ENCODE measurements at places on chromosomes 16 and 17.
A peak's percentile ranks its signal among the peaks of the same experiment; 100 is the strongest.

DNA sequence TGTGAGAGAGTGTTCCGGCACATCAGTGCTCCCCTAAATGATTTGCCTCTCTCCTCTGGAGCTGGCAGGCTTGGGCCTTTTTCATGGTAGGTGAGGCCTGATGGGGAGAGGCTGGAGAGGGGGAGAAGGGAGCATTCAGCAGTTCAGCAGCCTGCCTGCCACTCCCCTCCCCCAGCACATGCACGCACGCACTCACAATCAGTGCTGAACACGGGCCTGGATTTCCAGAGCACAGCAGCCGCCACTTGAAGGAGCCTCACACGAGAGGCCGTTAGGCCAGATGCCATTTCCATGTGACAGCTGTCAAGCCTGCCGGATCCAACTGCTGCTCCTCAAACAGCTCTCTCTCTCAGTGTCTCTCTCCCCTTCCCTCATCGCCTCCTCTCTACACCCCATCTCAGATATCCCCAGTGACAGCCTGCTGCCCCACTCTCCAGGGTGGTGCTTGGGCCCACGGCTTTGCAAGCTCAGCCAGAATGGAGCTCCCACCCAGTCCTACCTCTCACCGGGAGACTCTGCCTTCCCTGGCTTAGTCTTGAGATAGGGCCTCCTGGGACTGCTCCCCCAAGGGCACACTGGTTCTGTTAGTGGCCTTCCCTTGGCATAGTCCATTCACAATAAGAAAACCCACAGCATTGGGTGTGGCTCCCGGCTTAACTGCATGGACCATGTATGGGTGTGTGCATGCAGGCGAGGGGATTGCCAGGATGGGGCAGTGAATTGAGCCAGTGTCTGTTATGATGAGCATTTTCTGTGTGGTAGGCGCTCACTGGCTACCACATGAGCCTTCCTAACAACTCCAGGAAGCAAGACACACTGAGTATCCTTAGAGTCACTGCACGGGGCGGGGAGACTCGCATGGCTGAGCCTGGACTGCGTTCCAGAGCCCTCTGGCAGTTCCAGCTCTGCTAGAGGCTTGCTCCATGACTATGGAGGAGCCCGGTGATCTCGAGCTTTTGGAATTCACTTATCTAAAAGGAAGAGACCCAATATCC is 226.2 kb downstream of the CCDC182 start:
- DNase-seq, result no peak

GRCh38 chr17:16046966-16047365 is 47.3 kb downstream of the TTC19 start:
- no peak for DNase-seq

DNA sequence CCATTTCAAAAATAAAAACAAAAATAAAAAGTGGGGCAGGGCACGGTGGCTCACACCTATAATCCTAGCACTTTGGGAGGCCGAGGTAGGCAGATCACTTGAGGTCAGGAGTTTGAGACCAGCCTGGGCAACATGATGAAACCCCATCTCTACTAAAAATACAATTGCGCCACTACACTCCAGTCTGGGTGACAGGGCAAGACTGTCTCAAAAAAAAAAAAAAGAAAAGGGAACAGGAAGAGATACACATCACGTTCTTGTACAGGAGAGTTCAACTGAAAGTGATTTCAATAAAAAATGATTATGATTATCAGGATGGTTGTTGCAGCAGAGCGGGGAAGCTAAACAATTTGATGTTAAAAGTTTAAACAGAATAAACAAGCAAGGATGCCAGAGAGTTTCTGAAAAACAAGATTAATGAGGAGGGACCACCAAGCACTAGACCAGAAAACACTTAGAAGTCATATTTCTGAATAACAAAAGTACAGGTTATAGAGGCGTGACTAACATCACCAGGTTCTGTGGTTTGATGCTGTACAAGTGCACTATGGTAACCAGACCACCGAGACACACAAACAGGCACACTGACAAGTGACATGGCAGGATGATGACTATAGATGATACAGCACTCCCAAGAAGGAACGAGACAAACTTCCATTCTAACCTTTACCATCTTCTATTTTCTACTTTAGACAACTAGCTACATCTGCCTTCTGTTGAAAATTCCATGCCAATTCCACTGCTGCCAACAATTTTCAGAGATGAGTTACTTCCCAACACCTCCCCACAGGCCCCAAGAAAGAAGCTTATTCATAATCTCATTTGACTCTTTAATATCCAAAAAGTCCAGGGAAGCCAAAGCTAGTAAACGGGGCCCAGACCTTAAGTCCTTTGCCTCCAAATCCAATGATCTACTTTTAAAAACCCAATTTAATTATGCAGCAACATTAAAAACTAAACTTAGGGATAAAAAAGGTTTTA is 11.8 kb downstream of the DNAJA2 start:
- no peak for DNase-seq

DNA sequence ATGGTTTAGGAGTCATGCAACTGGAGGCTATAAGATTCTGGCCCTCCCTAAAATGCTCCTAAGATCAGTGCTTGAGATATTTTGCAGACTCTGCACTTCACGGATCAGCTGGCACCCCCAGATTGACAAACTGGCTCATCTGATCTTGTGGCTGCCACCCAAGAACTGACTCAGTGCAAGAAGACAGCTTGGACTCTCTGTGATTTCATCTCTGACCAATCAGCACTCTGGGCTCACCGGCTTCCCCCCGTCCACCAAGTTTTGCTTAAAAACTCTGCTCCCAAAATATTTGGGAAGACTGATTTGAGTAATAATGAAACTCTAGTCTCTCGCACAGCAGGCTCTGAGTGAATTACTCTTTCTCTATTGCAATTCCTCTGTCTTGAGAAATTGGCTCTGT is 26.3 kb upstream of the CCL2 start:
- no peak for DNase-seq

- peak; percentile 51 for DNase-seq
Measured at GRCh38 chr16:2486645-2487516, 12.0 kb downstream of the TBC1D24 start.

- DNase-seq, result no peak
Measured at GRCh38 chr16:57130950-57131321, 38.6 kb downstream of the CPNE2 start.

DNA sequence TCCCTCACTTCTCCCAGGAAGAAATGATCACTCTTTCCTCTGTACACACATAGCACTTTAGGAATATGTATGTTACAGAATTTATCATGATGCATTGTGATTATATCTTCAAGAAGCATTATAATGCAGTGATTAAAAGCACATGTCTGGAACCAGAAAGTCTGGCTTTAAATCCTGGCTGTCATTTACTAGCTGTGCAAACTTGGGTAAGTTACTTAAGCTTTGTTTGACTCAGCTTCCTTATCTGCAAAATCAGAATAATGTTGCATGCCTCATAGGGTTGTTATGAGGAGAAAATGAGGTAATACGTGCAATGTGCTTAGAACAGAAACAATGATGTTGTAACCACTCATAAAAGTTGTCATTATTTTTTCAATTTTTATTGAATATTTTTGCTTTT is 156.3 kb upstream of the ZKSCAN2 start:
- DNase-seq, result no peak

DNA sequence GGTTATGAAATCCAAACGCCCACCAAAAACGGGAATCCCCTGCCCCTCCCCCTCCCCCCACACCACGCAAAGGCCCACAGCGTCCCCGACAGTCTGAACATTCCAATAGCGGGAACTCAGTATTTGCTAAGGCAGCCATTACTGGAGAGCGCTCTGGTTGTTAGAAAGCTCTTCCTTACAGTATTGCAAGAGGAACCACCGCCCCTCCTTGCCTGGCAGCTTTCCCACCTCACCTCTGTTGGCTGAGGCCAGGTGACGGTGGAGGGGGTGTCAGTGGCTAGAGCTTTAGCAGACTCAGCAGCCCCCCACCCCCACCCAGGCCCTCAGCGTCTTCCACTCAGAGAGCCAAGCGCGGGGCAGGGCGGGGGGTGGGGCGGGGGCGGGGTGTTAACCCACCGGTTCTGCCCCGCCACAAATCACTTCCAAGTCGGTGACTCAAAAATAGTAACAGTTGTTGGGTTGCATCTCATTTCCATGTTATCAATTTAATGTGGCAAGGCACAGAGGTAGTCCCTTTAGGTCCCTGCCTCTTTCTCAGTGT is 2.2 kb upstream of the PLEKHH3 start:
- no peak for DNase-seq

GRCh38 chr16:58733248-58733670 is 857 bp downstream of the GOT2 start:
- no peak for DNase-seq

GRCh38 chr17:8273884-8274444 is 14.5 kb upstream of the RANGRF start:
- DNase-seq, result no peak

- DNase-seq, result no peak
Measured at GRCh38 chr16:77692612-77693011, 29.7 kb upstream of the NUDT7 start.

DNA sequence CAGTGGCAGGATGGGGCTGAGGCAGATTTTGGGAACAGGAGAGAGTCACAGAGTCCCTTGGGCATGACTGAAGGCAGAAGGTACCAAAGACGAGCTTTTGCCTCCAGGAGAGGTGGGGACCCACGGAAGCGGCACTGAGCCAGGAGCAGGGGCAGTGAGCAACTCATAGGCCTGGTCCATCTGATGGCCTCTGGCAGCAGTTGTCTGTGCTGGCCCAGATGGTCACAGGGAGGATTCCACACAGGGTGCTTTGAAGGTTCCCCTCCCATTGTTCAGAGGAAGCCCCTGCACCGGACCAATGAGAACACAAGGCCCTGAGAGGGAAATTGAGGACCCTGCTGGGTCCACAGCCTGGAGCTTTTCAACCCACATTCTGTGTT is 360.3 kb upstream of the TNRC6C start:
- no peak for DNase-seq

DNA sequence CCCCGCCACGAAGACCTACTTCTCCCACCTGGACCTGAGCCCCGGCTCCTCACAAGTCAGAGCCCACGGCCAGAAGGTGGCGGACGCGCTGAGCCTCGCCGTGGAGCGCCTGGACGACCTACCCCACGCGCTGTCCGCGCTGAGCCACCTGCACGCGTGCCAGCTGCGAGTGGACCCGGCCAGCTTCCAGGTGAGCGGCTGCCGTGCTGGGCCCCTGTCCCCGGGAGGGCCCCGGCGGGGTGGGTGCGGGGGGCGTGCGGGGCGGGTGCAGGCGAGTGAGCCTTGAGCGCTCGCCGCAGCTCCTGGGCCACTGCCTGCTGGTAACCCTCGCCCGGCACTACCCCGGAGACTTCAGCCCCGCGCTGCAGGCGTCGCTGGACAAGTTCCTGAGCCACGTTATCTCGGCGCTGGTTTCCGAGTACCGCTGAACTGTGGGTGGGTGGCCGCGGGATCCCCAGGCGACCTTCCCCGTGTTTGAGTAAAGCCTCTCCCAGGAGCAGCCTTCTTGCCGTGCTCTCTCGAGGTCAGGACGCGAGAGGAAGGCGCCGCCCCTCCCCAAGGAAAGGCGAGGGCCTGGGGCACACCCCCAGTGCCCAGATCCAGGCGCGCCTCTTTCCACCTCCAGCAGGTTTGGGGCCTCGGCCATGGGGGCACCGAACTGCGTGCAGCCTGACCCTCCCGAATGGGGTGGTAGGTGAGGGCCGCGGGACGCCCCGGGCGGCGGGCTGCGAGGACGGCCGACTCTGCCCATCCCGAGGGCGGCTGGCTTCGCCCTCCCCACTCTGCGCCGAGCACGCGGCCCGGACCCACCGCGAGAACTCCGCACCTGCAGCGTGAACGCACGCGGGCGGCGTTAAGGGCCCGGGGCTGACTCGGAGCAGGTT is 664 bp downstream of the HBQ1 start:
- DNase-seq, result peak; percentile 15

GRCh38 chr16:84751241-84751640 is 51.4 kb downstream of the USP10 start:
- no peak for DNase-seq

DNA sequence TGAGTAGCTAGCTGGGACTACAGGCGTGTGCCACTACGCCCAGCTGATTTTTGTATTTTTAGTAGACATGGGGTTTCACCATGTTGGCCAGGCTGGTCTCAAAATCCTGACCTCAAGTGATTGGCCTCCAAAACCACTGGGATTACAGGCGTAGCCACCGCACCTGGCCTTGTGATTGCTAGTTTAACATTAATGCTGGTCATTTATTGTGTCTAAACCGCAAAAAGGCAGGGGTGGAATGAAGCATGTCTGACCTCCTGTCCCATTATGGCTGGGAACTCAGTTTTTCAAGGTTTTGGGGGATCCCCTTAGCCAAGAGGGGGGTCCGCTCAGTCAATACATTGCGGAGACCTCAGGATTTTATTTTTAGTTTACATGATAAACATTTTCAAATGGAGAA is 10.7 kb upstream of the CNGB1 start:
- no peak for DNase-seq

DNA sequence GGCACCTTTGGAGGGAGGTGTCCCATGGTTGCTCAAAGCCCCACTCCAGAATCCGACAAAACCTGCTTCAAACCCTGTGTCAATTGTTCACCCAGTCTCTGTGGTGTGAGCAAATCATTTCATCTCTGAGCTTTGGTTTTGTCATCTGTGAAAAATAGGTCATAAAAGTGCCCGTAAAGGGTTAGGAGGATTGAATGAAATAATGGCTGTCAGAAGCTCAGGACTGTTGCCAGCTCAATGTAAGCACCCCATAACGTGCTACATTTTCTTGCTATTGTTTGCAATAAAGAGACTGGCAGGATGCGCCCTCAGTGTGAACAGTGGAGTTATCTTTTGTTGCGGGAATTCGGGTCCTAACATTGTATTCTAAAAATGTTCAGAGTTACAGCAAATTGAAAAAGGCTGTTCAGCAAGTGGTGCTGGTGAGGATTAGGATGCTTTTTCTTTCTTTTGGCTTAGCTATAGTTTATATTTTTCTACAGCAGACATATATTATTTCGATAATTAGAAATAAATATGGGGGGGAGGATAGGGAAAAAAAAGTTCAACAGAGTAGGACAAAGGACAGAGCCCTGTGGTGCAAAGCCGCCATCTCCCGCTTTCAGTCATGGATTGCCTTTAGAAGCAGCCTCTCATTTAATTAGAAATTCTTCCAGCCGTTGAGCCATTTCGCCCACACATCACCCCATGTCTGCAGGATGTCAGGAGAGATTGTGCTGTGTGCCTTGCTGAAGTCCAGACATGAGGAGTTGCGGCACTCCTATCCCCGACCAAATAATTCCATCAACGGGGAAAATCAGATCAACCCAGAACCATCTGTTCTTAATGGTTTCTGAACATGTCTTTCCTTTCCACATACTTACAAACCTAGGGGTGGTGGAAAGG is 20.9 kb upstream of the PYY start:
- DNase-seq, result no peak

GRCh38 chr16:53561101-53561888 is 58.3 kb upstream of the AKTIP start:
- no peak for DNase-seq

- peak; percentile 42 for DNase-seq
Measured at GRCh38 chr16:68040506-68041288, 17.6 kb downstream of the DUS2 start.
